NCI-H1105 treated with DMSO at 0.1 percent for 48 hours (cell line): ENCODE measurements at places on chromosomes 7 and 10.

- DNase-seq = no peak
Observed at GRCh38 chr7:80444811-80445210, 67.1 kb downstream of the GNAT3 start.

GRCh38 chr7:76262683-76263402, 39.6 kb upstream of the HSPB1 start:
- DNase-seq = peak; percentile 62

- no peak for DNase-seq
Observed at GRCh38 chr10:126468467-126468866, 80.2 kb upstream of the ADAM12 start.

- no peak for DNase-seq
Observed at GRCh38 chr7:77444123-77444522, 28.0 kb upstream of the GSAP start.

GRCh38 chr7:44393238-44394111, 68.1 kb upstream of the CAMK2B start:
- DNase-seq = no peak

DNA sequence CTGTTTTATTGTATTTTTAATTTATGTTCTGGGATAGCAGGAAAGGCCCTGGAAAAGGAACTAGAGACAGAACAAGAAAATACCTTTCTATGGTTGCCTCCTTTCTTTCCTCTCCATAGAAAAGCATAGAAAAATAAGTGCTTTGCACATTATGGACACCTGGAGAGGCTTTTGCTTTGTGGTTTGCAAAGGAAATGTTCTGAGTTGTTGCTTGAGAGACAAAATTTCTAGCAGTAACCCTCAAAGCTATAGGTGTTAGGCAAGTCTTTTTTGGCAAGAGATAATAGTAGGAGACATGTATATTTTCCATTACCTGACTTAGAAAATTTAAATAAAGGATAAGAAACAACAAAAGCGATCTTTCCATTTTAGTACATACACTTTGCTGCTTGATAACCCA, 378.6 kb upstream of the PRKCQ start:
- DNase-seq = no peak

DNA sequence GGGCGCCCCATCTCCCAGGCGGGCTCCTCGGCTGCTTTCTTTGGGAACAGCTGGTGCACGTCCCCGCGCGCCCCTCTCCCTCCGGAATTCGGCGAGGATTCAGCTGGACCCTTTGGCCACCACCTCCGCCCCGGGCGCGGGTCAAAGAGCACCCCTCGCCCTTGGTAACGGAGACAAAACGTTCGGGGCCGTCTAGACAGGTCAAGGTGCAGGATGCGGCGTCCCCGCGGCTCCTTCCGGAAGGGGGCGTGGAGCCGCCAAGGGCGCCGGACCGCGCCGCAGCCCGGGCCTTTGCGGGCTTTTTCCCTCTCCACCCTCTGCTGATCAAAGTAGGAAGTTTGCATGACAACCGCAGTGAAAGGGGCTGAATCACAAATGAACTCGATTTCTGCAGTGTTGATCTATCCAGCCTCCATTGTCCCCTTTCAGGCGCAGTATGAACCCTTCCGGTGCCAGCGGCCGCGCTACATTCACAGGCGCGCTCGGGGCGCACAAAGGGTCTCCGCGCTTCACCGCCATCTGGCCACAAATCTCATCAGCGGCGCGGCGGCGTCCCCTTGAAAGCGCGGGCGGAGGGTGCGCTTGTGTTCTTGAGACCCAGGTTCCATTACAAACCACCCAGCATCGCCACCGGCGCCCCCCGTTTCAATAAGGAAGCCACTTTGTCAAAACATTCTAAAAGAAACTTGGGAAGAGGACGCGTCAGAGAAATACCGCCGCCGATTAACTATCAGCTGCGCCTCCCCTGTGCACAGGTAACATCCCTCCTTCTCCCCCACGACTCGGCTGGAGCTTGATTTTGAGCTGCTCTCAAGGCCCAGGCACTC, 36.4 kb downstream of the CNPY1 start:
- DNase-seq = no peak

DNA sequence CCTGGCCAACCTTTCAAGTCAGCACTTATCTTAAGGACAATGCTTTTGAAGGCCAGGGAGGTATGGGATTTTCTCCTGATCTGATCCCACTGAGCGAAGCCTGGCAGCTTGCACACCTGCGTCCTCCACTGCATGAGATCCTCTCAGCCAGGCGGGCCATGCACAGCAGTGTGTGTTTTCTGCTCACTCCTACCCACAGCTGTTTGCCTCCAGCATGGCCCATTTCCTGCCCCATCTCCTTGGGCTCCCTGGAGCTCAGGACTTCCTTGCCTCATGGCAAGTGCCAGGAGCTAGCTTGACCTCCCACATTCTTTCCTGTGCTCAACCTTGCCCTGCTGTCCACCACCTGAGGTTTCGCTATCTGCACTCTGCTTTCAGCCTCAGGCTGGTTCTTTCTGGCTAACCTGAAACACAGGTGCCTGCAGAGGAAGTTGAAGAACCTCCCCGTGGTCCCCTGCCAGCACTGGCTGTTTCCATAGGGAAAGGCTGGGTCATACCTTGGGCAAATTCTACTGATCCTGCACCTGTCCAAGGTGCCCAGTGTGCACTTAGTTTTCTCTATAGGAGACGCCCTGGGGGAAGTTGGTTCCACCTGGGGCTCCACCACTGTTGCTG, 43.9 kb upstream of the EEPD1 start:
- DNase-seq = no peak

- DNase-seq = no peak
Observed at GRCh38 chr10:77511498-77512218, 126.0 kb downstream of the KCNMA1 start.

DNA sequence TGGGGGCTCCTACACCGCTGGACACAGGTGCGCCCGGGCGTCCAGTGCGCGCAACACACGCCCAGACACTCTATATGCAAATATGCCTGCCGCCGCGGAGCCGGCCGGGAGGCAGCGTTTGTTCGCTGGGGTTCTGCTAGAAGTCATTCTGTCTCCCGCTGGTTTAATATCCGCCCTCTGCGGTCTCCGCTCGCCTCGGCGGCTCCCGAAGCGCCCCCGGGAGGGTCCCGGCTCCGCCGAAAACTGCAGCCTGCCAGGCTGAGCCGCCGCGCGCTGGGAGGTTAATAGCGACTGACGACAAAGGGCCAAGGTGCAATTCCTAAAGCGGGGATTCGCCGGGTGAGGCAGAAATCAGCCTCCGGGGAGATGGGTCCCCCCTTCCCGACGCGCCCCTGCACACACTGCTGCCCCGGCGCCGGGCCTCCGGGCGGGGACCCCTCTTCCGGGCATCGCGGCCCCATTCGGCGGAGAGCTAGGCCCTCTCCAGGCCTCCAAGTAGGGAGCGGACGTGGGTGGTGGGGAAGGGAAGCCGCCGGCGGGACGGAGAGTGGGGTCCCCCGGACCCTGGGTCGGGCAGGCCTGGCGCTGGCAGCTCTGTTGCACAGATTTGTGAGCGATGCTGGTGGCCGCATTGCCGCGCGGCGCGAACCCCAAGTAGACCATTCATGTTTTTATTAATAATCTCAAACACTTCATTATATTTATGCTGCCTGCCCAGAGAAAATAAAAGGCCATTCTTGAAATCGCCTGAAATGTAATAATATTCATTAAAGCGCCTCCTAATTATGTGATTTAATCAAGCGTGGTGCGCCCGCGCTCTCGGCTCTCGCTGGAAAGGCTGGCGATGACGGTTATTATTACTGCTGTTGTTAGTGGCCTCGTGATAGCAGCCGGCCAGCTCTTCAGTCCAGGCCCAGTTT, 9.1 kb downstream of the EN2 start:
- peak; percentile 64 for DNase-seq

GRCh38 chr10:24952707-24953645, 570 bp upstream of the PRTFDC1 start:
- DNase-seq = peak; percentile 55

DNA sequence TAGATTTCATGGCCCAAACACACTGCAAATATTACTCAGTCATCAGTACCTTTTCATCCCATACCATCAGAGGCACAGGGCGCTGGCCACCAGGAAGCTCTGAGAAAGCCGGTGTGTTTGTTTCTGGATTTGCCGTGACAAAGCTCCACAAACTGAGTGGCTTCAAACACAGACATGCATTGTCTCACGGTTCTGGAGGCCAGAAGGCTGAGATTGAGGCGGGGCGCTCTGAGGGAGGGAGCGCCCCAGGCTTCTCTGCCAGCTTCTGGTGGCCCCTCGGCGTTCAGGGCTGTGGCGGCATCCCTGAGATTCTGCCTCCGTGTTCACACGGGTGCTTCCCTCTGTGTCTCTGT, 3.7 kb upstream of the TTYH3 start:
- DNase-seq = no peak

GRCh38 chr7:48875045-48875916, 49.1 kb upstream of the CDC14C start:
- DNase-seq = peak; percentile 61

DNA sequence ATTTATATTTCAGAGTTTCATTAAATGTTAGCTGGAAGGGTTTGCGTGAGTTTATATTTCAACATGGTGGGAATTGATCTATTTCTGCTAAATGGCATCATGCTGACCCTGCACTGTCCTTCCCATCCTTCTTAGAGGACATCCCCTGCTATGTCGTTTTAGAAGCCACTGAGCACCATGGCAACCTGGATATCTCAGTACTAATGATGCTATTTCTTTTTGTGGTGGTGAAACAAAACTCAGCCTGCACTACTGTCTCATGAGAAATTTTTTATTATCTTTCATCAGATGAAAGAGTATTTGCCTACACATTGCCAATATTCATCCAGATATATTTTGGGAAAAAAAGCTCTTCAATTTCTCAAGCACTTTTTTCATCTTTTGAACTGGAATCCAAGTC, 12.1 kb downstream of the EPDR1 start:
- DNase-seq = no peak

GRCh38 chr7:1593091-1593866, 23.4 kb upstream of the PSMG3 start:
- no peak for DNase-seq
